ENCODE measurements at places on chromosomes 12 and 14.

- no peak for DNase-seq
These were observed 5.3 kb downstream of the SLC5A8 start for GRCh38 chr12:101204602-101205304.

GRCh38 chr12:110928700-110929099 is 8.3 kb upstream of the MYL2 start:
- DNase-seq = no peak

- DNase-seq = no peak
These were observed 71.1 kb upstream of the MDM1 start for GRCh38 chr12:68403296-68403695.

DNA sequence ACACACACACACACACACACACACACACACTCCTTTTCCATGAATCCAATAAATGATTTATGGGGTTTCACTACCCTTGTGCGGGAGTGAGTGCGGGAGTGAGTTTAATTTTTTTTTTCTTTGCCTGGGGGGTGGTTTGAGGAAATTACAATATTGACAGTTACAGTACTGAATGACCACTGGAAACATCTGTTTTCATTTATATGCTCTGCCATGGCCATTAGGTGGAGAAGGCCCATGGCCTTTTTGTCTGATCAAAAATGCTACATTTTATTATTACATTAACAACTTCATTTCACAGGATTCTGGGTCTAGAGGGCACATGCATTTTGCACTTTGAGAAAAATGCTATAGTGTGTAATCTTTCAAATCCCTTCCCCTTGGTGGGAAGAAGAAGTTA is 5.9 kb downstream of the TBX3 start:
- no peak for DNase-seq

GRCh38 chr14:54671537-54671936 is 104.6 kb downstream of the SAMD4A start:
- DNase-seq = no peak

GRCh38 chr12:17035372-17035771 is 429.4 kb upstream of the LMO3 start:
- no peak for DNase-seq

- DNase-seq = no peak
These were observed 29.4 kb downstream of the GNG2 start for GRCh38 chr14:51889851-51890250.

DNA sequence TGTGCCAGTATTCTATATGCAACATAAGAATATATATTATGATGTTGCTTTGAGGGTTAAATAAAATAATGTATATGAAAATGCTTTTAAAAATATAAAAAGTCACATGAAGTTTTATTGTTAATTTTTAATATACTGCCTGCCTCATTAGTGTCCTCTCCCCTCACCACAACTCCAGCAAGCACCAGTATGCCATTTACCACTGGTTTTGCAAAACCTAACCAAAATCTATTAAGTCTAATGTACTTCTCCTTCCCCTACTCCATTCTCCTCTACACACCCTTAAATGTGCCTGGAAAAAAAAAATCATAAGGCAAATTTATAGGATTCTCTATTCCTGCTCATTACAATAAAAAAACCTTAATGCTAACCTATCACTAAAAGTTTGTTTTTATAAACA is 24.0 kb upstream of the GNG2 start:
- DNase-seq = no peak

- peak; percentile 86 for DNase-seq
These were observed 15.2 kb upstream of the PLEKHG6 start for GRCh38 chr12:6295094-6295811.

DNA sequence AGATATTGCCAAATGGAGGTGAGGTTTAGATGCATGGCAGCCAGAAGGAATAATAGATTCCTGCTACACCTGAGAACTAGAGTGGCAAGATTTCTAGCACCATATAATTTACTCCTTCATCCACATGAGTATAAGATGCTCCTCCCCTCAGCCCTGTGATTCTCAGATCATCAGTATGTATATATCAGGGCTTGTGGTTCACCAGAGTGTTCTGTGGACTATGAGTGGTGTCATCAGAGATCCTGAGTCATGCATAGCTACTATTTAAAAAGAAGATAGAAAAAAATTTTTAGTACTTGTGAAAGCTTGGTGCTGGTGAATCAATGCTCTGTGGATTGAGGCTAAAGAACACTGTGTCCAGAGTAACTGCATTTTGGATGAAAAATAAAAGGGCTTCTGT is 285.9 kb downstream of the BMP4 start:
- DNase-seq = no peak

DNA sequence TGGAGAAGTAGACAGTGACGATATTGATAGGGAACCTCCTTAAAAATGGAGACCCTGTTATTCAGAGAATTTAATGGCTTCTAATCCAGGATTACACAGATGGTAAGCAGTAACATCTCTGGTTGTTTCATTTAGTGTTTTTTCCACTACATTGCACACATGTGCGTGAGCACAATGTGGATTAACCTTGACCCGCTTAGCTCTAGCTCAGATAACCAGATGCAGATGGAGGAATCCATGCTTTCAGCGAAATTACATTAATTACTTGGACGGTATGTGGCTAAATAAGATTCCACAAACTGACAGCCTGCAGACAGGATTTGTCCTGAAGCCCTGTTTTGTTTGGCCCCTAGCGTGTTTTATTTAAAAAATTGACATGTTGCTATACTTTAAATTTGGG is 378.4 kb downstream of the CCDC91 start:
- no peak for DNase-seq

DNA sequence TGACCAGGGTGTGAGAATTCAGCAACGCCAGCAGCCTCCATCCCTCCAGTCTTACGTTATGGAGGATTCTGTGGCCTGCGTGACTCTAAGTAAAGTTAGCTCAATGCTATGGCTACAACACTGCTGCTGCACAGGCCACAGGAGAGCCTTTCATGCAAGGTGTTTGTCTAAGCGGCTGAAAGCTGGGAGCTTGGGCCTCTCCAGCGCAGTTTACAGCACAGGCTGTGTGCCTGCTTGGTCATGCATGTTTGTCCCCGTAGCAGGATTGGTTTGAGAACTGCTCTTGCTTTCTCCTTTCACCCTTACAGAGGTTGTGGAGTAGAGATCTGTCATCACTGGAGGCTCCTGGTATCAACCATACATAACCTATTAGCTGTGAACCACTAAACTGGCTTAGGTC is 113.1 kb upstream of the TMCC3 start:
- DNase-seq = no peak

DNA sequence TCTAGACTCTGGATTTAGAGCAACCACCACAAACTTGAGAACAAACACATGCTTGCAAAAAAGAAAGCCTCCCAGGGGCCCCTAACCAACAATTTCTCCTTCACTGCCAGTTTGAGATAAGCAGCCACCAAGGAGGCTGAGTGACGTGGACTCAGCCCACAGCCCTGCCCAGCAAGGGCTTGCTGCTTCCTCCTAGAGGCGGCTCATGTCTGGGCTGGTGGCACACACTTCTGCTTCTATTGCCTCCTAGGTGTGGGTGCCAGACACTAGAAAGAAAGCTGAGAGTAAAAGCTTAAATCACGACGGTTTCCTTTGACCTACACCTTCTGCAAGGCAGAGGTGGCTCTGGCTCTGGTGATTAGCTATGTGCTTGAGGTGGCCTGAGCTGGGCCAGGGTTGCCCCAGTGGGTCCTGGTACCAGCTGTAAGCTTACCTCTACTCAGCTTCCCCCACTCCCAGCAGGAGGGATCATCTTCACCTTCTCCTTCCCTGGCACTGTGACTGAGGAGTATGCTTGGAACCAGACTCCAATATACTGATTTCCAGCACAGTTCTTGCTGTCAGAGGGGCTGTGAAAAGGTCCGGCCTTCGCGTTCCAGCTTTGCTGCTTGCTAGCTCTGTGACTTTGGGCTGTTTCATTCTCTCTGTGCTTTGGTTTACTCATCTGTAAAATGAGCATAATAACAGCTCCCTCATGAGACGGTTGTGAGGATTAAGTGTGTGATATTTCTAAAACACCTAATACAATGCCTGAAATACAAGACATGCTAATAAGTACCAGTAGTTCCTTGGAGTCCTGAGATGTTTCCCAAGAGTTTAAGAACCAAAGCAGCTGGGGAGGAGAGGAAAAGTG is 89.7 kb upstream of the PARP11 start:
- DNase-seq = no peak

DNA sequence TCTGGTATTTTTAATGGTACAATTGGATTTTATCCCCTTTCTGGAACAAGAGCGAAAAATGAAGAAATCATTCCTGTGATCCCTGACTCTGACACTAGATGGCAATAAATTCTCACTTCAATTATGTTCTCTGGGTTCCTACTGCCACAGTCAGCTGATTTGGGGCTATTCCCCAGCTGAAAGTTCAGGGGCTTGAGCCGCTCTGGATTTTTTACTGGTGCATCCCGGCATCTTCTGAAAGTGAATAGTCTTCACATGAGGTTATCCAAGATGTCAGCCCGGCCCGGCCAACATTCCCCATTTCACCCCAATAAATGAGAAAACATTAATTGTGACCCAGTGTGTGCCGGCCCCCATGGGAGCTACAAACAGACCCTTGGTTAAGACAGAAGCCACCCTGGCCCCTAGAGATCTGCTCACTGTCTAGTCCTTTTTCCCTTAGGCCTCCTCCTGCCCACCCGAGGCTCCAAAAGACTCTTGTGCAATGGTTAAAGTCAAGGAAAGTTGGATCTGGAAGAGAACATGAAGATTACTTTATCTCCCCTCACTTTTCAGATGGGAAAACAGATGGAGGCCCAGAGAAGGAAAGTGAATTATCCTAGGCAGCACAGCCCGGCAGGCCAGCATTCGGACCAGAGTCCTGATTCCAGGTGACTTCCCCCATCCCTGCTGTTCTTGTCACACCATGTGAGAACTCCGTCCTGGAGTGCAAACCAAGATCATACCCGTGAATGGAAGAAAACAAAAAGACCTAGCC is 20.8 kb downstream of the CKAP4 start:
- DNase-seq = peak; percentile 30

DNA sequence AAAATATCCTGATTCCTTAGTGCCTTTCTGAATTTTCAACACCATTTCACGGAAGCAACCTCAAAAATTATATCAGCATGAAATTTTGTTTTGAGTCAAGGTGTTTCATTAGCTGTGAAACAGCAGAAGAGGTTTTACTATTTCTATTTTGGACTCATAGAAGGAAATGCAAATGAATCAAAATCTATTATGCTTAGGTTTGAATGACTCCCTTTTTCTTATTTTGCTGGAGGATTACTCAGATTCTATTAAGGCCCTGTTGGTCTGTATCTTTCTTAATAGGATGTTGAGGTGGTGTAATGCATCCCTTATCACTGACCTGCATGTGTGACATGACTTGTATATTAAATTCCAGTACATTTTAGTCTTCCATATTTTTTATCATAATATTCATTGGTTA is 165.8 kb downstream of the TMTC2 start:
- no peak for DNase-seq

DNA sequence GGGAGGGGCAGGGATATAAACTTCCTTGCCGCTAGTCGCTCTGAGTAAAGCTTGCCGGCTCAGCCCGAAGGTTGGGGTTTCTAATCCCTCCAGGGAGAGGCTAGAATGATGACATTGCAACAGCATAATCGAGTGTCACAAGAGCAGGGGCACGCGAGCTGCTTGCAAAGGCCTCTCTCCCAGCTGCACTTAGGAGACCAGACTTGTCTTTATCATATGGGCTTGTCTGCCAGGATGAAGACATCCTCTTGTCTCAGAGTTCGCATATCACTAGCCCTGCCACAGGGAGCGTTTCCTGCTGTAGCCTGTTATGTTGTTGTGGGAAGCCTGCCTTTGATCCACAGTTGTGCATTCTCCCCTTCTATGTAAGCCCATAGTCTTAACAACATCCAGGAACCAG is 180.0 kb downstream of the ESR2 start:
- no peak for DNase-seq

- no peak for DNase-seq
These were observed 46.2 kb downstream of the ACACB start for GRCh38 chr12:109162551-109162950.
